ENCODE measurements at places on chromosomes 12 and 14.

GRCh38 chr14:52071675-52072074, 2.8 kb upstream of the NID2 start:
- DNase-seq: no peak

- no peak for DNase-seq
Observed at GRCh38 chr14:39369029-39369428, 63.2 kb downstream of the FBXO33 start.

GRCh38 chr12:21769307-21769706, 5.2 kb downstream of the KCNJ8 start:
- no peak for DNase-seq

DNA sequence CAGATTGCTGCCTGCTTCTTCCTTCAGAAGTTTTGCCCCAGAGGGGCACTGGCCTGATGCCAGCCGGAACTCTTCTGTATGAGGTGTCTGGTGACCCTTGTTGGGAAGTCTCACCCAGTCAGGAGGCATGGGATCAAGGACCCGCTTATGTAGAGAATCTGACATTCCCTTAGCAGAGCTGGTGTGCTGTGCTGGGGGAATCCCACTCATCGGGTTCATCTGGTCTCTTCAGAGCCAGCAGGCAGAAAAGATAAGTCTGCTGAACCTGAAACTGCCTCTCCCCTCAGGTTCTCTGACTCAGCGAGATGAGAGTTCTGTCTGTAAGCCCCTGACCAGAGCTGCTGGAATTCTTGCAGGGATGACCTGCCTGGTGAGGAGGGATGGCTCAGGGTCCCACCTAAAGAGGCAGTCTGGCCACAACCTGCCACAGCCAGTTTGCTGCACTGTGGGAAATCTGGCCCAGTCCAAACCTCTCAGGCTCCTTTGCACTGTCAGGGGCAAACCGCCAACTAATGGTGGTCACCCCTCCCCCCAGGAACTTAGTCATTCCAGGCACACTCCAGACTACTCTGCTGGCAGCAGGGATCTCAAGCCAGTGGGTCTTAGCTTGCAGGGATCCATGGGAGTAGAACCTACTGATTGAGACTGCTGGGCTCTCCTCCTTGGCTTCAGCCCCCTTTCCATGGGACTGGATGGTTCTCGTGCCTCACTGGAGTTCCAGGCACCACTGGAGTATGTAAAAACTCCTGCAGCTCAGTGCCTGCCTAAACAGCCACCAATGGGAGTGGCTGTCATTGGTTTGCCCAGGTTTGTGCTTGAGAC, 4.1 kb downstream of the CLEC2D start:
- DNase-seq: peak; percentile 14

DNA sequence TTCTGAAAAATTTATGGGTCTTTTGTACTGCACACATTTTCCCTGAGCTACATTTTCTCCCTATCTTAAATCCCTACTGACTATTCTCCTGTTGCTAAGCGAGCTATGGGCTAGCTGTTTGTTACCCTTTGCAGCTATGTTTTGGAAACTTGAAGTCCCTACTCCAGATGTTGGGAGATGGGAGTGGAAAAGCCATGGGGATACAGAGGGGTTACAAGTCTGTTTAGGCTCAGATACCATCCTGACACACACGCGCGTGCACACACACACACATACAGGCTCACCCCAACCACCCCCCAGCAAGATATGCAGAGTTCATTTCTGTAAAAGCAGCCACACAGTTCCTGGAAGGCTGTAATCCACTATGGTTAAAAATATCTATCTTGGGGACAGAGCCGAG, 15.8 kb downstream of the ATP5MC2 start:
- no peak for DNase-seq

DNA sequence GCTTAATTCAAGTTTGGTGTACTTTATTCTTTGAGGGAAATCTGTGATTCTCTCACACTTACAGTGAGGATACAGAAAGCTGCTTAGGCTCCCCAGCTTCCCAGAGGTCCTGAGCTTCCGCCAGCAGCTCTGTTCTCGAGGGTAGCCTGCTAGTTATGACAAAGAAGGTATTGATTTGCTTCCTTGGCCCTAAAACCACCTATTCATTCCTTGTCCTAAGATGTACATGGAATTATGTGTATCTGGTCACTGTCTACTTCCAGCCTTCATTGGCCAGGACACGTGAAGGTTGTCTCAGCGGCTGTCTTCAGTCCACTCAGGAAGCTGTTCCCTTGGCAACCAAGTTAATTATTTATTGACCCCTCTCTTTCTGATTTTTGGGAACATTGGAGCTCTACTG, 55.7 kb downstream of the GALNT8 start:
- no peak for DNase-seq

DNA sequence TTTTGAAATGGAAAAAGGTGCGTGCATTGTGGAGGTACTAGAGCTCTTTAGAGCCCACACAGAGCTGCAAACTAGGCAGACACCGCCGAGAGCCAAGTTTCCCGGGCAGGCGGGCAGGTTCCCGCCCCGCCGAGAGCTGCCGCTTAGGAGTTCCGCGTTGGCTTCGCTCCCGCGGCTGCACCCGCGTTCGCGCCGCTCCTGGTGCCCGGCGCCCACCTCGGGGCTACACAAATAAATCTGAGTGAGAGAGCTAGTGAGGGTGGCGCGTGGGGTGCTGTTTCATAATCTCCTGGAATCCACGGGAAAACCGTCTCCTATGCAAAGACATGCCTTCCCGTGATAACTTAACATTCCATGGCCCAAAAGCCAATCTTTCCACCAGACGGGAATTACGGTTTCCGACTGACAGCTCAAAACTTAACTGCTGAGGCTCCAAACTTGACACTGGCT, 645 bp downstream of the KITLG start:
- DNase-seq: peak; percentile 57

GRCh38 chr12:3119192-3119755, 42.1 kb downstream of the TSPAN9 start:
- no peak for DNase-seq

DNA sequence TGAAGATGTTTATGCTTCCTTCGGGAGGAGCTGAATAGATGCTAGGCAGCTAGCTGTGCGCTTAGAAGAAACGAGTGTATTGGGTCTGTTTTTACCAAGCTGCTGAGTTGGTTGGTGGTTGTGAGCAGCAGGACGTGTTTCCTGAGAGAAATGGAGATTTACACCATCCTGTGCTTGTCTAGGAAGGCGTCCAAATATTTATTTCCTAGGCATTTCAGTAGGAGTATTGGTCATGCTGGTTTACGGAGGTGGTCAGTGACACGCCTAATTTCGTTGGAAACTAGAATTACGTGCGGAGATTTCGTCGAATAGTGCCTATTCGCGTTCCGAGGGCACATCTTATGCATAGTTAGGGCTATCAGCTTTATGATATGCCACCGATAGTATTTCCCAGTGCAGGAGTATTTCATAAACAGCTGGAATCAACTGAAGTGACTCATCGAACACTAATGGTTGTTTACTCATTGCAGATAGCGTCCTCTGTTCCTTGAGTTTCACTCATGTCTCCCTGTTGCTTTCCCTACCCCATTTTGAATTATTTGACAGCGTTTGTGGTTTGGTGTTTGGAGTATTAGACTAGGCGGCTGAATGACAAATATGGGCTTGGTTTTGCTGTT, 780 bp downstream of the TBC1D15 start:
- DNase-seq: no peak

DNA sequence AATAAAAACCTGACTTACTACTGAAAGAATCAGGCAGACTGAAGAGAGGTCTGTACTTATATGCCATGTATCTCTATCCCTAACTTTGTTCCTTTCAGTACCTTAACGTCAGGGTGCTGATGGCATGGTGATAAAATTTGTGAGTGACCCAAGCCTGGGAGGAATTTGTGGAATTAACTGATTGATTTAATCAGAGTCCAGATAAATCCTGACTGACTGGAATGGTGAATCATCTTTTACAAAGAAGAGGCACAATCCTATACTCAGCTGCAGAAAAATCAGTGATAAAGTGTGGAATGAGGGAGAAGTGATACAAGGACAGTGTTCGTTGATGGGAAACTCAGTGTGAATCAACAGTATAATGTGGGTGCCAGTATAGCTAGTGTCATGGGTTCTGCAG, 3.7 kb downstream of the TDG start:
- no peak for DNase-seq

DNA sequence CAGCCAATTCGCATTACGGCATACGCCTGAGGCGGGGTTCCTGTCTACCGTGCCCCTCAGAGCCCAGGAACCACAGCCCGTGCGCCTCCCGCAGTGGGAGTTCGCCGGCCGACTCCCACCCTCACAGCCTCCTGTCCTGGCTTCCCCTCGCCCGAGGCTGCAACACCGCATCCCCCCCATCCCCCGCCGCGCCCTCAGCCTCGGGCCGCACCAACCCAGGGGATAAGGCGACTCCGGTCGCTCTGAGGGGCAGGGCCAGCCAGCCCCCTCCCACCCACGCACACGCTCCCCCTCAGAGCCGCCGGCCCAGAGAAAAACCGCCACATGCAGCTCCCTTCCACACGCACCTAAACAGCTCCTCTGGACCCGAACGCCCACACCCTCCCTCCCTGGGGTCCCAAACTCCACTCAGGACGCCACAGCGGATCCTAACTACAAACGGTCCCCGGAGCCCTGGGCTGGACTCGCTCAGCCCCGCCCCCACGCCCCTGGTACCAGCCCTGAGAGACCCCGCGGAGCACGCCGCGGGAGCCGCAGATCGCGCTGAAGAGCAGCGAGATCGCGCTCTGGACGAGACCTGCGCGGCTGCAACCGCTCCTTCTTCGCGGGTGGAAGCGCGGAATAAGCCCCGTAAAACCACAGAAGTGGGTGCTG, at the start of gene C14orf39:
TSS of gene C14orf39 (minus strand) at position 466 of the 654 bp plus-strand sequence. CDS start 985 bp downstream, outside the sequence.
- peak; percentile 84 for DNase-seq

- DNase-seq: peak; percentile 51
Observed at GRCh38 chr12:99911081-99911480, 73.7 kb downstream of the ANKS1B start.

DNA sequence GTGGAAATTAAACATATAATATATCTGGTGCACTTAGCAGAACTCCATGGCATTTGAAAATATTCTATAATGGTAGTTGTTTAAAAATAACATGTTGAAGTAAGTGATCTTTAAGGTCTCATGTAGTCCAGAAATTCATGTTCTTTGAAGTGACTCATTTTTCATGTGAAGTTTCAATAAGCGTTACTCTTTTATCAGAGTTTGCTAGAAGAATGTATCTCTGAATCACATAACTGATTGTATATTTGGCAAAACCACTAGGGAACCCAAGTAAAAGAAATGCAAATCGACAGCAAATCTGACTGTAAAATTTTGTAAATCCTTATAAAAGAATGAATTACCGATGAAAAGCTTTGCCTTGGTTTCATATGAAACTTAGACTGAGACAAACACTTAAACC, 463.3 kb downstream of the TMTC2 start:
- DNase-seq: no peak

DNA sequence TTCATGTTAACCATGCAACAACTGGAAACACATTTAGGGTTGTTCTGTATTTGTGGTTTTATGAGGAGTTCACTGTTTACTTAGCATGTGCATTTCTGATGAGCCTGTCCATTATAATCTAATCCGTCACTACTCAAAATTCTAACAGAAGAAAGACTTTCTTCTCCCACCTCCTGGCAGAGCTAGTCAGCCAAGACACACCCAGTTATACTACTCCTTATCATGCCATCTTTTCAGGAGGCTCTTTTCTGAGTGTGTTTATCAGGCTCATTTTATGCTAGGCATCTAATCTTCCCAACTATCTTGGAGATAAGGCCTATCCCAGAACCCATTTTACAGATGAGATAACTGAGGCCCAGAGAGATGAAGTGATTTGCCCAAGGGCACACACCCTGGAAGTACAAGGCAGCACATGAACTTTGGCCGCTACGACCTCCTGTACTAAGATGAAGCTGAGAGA, 10.4 kb upstream of the MED13L start:
- DNase-seq: no peak

DNA sequence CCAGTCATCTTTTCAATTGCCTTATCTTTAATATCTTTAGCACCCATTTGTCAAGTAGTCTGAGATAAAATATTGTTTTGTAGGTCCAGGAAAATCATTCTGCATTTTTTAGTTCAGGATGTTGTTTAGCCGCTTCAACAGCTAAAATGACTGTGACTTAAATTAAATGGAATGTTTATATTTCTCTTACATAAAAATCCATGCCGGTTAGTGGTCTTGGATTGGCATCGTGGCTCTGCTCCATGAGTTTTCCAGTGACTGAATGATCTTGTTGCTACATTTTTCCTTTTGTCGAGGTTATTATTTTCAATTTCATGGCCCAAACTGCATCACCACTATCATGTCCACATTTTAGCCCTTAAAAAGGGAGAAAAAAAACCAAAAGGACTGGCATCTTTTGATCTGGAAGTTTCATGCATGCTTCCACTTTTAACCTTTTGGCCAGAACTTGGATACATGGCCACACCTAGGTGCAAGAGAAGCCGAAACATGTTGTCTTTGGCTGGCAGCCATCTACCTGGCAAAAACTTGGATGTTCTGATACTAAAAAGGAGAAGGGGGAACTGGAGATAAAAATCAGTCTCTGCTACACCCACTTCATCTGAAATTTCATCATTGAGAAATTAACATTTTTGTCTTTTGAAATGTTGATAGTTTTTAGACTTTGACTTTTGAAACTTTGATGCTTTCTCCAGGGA, 142.4 kb downstream of the OTOGL start:
- no peak for DNase-seq

GRCh38 chr12:56631790-56632700, 1.9 kb upstream of the BAZ2A start:
- peak; percentile 69 for DNase-seq

DNA sequence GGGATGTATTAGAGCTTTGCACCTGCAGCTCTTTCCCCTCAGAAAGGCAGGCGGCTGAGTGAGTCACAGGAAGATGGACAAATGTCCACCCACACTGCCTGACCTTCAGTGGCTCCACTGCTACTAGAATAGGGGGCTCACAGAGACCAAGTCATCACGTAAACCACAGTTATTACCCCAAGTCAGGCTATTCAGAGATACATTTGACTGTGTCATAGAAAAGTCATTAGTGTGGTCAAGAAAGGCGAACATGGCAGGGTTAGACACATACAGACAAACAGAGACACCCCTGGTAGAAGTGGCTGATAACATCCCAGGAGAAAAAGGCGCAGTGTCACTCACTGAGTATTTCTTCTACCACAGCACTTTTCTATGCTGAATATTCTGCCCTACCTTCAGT, 36.0 kb downstream of the GCH1 start:
- no peak for DNase-seq

GRCh38 chr12:112375105-112375504, 7.1 kb downstream of the HECTD4 start:
- no peak for DNase-seq

GRCh38 chr12:51330186-51330585, 6.2 kb upstream of the BIN2 start:
- DNase-seq: no peak

DNA sequence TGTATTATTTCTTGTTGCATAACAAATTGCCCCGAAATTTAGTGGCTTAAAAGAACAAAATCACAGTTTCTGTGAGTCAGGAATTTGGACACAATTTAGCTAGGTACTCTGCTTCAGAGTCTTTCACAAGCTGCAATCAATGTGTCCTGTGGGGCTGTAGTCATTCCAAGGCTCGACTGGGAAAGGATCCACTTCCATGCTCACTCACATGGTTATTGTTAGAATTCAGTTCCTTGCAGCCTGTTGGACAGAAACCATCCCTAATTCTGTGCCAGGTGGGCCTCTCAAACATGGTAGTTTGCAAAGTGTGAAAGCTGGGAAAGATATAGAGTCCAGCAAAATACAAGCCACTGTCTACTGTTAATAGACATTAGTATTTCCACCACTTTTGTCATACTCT, 59.7 kb upstream of the ARID2 start:
- no peak for DNase-seq
